ENCODE measurements at places on chromosomes 12 and 14.

GRCh38 chr14:55450539-55450938, 10.1 kb upstream of the TBPL2 start:
- DNase-seq: no peak
- no peaks in the 10 kb centered on the region for H3K36me3 ChIP-seq
- no peaks in the 10 kb centered on the region for H3K27me3 ChIP-seq

GRCh38 chr14:91305650-91306431, 61.3 kb upstream of the GPR68 start:
- peaks cover 2% of the 10 kb centered on the region for H3K4me1 ChIP-seq
- H3K27me3 ChIP-seq: peaks cover 83% of the 10 kb centered on the region
- no peak for DNase-seq

DNA sequence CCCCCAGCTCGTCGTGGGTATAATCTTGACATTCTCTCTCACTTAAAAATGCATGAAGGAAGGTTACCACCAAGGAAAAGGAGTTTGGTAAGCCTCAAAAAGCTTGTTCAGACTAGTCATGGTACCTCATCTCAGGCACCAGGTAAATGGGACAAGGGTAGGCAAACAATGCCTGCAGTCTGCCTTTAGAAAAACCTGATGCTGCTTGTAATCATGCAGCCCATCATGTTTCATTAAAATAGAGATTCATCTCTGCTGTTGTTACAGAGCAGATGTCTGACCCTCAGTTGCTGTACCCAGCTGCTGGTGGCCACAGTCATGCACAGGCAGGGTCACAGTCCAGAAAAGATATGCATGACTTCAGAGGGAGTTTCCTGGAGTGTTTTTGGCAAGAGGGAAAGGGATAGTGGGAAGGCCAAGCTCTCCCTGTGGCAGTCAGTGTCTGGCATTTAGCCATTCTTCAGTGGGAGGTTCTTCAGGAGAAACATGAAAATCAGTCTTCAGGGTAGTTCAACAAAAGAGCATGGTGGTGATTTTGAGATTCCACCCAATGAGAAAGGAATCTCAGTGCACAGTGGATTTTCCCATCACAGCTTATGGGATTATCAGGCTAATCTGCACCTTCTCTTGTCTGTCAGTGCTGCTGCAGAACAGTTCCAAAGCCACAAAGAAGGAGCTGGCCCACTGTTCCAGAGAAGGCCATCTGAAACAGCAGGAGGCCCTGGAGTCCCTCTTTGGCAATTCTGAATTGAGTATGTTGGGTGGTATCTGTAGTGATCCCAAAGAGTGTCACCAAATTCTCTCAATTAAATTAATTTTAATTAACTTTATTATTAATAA, 202.7 kb upstream of the FRMD6 start:
- peak overlapping the region; percentile 52 for H3K27ac ChIP-seq
- no peak overlapping the region for H3K4me3 ChIP-seq
- no peaks in the 10 kb centered on the region for H3K36me3 ChIP-seq
- peaks cover 7% of the 10 kb centered on the region for H3K4me1 ChIP-seq
- peak; percentile 49 for DNase-seq
- H3K27me3 ChIP-seq: no peaks in the 10 kb centered on the region

DNA sequence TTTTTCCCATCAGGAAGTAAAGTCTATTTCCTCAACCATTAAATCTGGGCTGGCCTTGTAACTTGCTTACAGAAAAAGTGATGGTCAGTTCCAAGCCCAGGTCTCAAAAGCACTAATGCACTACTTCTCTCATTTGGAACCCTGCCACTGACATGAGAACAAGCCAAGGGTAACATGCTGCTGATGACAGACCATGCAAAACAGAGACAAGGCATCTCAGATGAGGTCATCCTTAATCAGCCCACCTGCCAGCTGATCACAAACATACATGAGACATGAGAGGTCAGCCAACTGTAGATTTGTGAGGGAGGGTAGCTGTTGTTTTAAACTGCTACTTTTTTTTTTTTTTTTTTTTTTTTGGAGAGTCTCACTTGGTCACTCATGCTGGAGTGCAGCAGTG, 16.2 kb downstream of the TWF1 start:
- H3K36me3 ChIP-seq: peaks cover 6% of the 10 kb centered on the region
- no peak overlapping the region for H3K27ac ChIP-seq
- DNase-seq: no peak
- H3K27me3 ChIP-seq: no peaks in the 10 kb centered on the region
- no peaks in the 10 kb centered on the region for H3K4me1 ChIP-seq

GRCh38 chr14:79896009-79896408, 315.3 kb downstream of the DIO2 start:
- H3K36me3 ChIP-seq: no peaks in the 10 kb centered on the region
- DNase-seq: peak; percentile 18
- no peak overlapping the region for H3K4me3 ChIP-seq
- H3K27ac ChIP-seq: no peak overlapping the region

- no peaks in the 10 kb centered on the region for H3K27me3 ChIP-seq
- DNase-seq: peak; percentile 29
- no peaks in the 10 kb centered on the region for H3K4me1 ChIP-seq
- no peak overlapping the region for H3K27ac ChIP-seq
Observed at GRCh38 chr14:34833549-34834523, 41.3 kb downstream of the BAZ1A start.

GRCh38 chr14:24418492-24418873, 11.0 kb downstream of the CBLN3 start:
- H3K27ac ChIP-seq: no peak overlapping the region
- H3K4me3 ChIP-seq: no peak overlapping the region
- H3K36me3 ChIP-seq: peaks cover 26% of the 10 kb centered on the region

- peak; percentile 61 for DNase-seq
- H3K4me1 ChIP-seq: peaks cover 4% of the 10 kb centered on the region
- H3K36me3 ChIP-seq: no peaks in the 10 kb centered on the region
- H3K27me3 ChIP-seq: no peaks in the 10 kb centered on the region
- H3K4me3 ChIP-seq: no peak overlapping the region
- no peak overlapping the region for H3K27ac ChIP-seq
Observed at GRCh38 chr12:29238822-29239291, 89.8 kb downstream of the FAR2 start.

- H3K27ac ChIP-seq: peak overlapping the region; percentile 75
- no peak overlapping the region for H3K4me3 ChIP-seq
- peaks cover 14% of the 10 kb centered on the region for H3K4me1 ChIP-seq
Observed at GRCh38 chr14:95211721-95212504, 54.6 kb upstream of the DICER1 start.

- no peak overlapping the region for H3K27ac ChIP-seq
- H3K4me1 ChIP-seq: no peaks in the 10 kb centered on the region
- H3K4me3 ChIP-seq: no peak overlapping the region
- H3K27me3 ChIP-seq: no peaks in the 10 kb centered on the region
Observed at GRCh38 chr14:104509673-104510072, 69.9 kb upstream of the C14orf180 start.

DNA sequence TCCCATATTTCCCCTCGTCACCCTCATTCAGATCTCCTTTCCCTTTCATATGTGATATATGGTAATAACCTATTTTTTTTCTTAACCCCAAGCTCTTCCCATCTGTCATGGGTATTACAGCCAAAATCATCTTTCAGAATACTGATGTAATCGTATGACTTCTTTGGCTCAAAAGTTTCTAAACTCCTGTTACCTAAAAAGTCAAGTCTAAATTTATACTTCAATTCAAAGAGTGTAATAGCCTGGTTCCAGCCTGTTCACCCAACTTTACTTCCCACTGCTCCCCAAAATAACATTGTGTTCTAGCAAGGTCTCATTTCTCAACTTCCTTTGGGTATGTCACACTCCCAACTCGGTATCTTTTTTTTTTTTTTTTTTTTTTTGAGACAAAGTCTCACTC, 48.5 kb downstream of the TBK1 start:
- no peak for DNase-seq
- H3K4me3 ChIP-seq: no peak overlapping the region
- H3K4me1 ChIP-seq: no peaks in the 10 kb centered on the region
- H3K36me3 ChIP-seq: peaks cover 12% of the 10 kb centered on the region

- no peaks in the 10 kb centered on the region for H3K36me3 ChIP-seq
- no peaks in the 10 kb centered on the region for H3K4me1 ChIP-seq
- peaks cover 39% of the 10 kb centered on the region for H3K27me3 ChIP-seq
- H3K27ac ChIP-seq: no peak overlapping the region
- no peak for DNase-seq
Observed at GRCh38 chr14:101363261-101363555, 198.1 kb upstream of the DIO3 start.

- peaks cover 76% of the 10 kb centered on the region for H3K36me3 ChIP-seq
- H3K4me3 ChIP-seq: no peak overlapping the region
- H3K27me3 ChIP-seq: no peaks in the 10 kb centered on the region
- H3K4me1 ChIP-seq: no peaks in the 10 kb centered on the region
- no peak overlapping the region for H3K27ac ChIP-seq
Observed at GRCh38 chr14:20356422-20356821, 13.0 kb downstream of the PARP2 start.

DNA sequence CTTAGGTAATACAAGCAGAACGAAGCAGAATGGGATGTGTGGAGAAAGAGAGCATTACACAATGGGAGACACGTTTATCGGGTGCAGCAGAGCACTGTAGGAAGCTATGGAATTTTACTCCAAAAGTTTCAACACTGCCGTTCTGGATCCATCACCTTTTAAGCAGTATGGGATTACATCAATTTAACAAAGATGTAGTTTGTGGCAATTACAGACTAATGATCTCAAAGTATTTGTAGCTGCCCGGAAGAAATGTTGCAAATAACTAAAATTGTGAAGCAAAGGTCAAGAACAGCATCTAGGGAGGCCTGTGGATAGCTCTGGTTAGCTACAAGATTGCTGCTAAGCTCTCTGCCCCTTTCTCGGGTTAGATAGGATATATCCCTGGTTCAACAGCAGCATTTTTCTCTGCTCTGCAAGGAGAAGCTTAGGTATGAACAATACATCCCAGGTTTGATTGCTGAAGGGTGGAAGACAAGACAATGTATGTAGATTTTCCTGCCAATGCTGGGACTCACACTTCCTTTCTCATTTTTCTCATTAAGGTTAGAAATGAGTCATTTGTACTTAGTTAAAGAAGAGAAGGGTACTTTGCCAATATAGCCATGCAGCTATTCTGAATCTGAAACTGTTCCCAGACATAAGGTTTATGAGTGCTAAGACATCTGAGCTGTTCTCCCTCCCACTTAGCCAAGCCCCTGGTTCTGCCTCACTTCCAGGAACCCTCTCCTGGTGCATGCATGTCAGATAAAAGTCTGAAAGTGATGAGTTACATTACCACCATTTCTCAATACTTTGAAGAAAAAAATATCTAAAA, 75.0 kb upstream of the HIF1A start:
- H3K27ac ChIP-seq: peak overlapping the region; percentile 49
- H3K36me3 ChIP-seq: no peaks in the 10 kb centered on the region
- peak; percentile 80 for DNase-seq
- no peaks in the 10 kb centered on the region for H3K27me3 ChIP-seq
- no peak overlapping the region for H3K4me3 ChIP-seq
- peaks cover 6% of the 10 kb centered on the region for H3K4me1 ChIP-seq

DNA sequence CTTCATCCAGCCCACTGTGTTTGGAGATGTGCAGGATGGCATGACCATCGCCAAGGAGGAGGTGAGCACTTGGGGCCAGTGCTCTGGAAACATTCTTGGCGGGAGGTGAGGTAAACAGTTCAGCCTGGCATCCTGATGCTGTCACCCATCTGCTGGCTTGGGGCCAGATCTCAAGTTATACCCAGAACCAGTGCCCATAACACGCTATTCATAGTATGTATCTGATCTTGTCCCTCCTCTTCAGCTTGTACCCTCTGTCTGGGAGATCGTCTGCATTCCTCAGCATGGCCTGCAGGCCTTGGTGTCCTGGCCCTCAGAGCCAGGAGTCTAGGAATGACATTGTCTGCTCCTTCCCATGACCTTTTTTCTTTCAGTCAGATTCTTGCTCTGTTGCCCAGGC, 31.4 kb downstream of the ALDH2 start:
- DNase-seq: no peak
- H3K4me1 ChIP-seq: peaks cover 3% of the 10 kb centered on the region
- no peak overlapping the region for H3K4me3 ChIP-seq

DNA sequence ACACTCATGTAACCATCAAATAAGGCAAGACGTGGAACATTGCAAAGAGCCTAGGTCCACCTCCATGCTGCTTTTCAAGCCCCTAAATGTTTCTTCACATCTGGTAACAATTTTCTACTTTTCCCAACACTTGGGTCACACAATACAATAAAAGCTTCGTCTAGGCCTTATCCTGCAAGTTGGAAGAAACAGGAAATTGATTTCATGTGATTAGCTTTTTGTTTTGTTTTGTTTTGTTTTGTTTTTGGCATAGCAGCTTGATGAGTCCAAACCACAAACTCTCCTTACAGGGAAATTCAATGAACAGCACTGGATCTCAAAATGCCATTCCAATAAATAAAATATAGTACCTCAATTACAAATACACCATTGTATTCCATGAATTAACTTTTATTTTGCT, 19.3 kb downstream of the TAS2R50 start:
- H3K27ac ChIP-seq: no peak overlapping the region
- H3K4me1 ChIP-seq: peaks cover 4% of the 10 kb centered on the region
- H3K27me3 ChIP-seq: no peaks in the 10 kb centered on the region
- H3K4me3 ChIP-seq: no peak overlapping the region
- H3K36me3 ChIP-seq: no peaks in the 10 kb centered on the region
- DNase-seq: peak; percentile 69

GRCh38 chr12:93868771-93869170, 191.6 kb downstream of the CRADD start:
- no peak overlapping the region for H3K4me3 ChIP-seq
- no peaks in the 10 kb centered on the region for H3K4me1 ChIP-seq
- DNase-seq: no peak
- H3K36me3 ChIP-seq: peaks cover 3% of the 10 kb centered on the region
- H3K27ac ChIP-seq: no peak overlapping the region

- H3K36me3 ChIP-seq: no peaks in the 10 kb centered on the region
- H3K4me1 ChIP-seq: peaks cover 2% of the 10 kb centered on the region
- no peaks in the 10 kb centered on the region for H3K27me3 ChIP-seq
- DNase-seq: no peak
- no peak overlapping the region for H3K4me3 ChIP-seq
Observed at GRCh38 chr12:50041962-50042361, 15.4 kb upstream of the ASIC1 start.

GRCh38 chr12:94775710-94776109, 125.4 kb upstream of the TMCC3 start:
- no peak for DNase-seq
- no peaks in the 10 kb centered on the region for H3K36me3 ChIP-seq
- no peak overlapping the region for H3K27ac ChIP-seq

DNA sequence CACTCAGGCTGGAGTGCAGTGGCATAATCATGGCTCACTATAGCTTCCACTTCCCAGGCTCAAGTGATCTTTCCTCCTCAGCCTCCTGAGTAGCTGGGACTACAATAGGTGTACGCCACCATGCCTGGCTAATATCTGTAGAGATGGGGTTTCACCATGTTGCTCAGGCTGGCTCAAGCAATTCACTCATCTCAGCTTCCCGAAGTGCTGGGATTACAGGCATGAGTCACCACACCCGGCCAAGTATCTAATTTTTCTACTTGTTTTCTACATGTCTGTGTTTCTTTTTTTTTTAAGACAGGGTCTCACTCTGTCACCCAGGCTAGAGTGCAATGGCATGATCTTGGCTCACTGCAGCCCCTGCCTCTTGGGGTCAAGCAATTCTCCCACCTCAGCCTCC, 119.7 kb upstream of the MED13L start:
- no peaks in the 10 kb centered on the region for H3K36me3 ChIP-seq
- no peak overlapping the region for H3K27ac ChIP-seq
- DNase-seq: peak; percentile 80
- H3K4me1 ChIP-seq: no peaks in the 10 kb centered on the region
- H3K27me3 ChIP-seq: no peaks in the 10 kb centered on the region

All from mesenchymal stem cell (in vitro differentiated cells and primary cell).